ENCODE measurements at places on chromosomes 2 and 18.

- DNase-seq = no peak
These were observed 3.2 kb downstream of the MTHFD2 start for GRCh38 chr2:74201596-74201995.

DNA sequence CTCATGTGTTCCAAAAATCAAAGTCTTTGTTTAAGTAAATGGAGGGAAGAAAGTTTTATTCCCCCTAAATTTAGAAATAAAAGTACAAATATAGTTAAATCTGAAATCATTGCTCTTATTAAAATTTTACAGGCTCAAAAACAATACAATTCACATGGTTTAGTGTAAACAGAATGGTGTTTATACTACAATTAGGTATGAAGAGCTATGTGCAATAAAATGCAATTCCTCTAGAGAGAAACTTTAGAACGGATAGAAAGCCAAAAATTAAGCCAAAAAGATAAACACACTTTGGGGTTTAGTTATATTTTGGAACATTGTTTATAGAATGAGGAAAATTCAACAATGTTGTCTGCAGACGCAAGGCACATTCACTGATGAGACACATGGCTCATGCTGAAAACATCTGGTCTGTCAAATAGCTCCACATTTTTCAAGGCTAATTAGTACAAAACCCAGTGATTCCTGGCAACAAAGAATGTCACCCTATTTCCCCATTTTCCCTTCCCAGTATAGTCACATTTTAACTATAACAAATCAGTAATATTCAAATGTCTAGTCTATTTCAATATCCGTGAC, 103.3 kb downstream of the EXOC6B start:
- DNase-seq = no peak

GRCh38 chr18:62790871-62791772, 75.8 kb downstream of the PHLPP1 start:
- no peak for DNase-seq

GRCh38 chr2:64454386-64455332, 697 bp downstream of the LGALSL start:
- peak; percentile 68 for DNase-seq

DNA sequence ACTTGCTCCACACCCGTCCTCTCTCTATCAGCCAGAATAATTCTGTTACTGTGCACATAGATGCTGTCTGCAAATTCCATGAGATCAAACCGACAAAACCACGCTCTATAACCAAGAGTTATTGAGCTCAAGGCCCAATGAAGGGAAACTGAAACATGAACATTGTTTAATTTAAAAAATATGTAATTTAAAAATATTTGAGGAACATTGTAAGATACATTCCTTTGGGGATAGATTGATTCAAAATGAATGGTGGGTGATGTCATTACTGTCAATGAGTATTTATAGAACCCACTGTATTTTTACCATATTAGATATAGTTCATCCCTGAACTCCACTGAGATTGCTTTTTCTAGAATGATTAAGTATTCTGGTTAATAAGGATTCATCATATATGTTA, 50.4 kb downstream of the NCKAP5 start:
- no peak for DNase-seq

GRCh38 chr2:215930505-215931253, 82.7 kb downstream of the MREG start:
- DNase-seq = no peak

DNA sequence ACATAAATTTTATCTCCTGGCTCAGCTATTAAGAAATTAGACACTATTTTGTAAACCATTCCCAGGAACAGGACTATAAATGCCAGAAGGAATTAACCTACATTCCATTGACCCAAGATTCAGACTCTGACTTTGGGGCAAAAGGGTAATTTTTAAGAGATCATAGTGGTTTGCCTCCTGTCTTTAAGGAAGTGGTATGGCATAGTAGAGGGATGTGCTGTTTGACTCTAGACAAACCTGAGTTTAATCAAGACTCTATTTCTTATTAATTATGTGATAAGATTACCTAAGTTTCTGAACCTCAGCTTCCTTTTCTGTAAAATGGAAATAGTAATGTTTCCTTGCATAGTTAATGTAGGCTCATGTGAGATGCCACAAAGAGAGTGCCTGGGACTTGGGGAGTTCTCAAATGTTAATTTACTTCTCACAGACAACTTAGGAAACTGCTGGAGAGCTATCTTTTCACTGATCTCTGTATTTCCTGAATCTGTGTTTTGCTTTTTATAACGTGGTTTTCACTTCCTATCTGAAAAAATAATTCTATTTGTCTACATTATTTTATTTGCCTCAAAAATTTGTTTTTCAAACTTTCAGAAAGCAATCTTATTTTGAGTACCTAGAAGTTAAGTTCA, 11.9 kb upstream of the SLC40A1 start:
- DNase-seq = no peak

- DNase-seq = no peak
These were observed 74.9 kb upstream of the CELF4 start for GRCh38 chr18:37640504-37640903.

GRCh38 chr2:219728991-219729487, 101.6 kb downstream of the SLC4A3 start:
- no peak for DNase-seq

- DNase-seq = no peak
These were observed 258.9 kb downstream of the RDH14 start for GRCh38 chr2:18301421-18302139.

GRCh38 chr18:58156516-58156915, 112.5 kb downstream of the NEDD4L start:
- no peak for DNase-seq

GRCh38 chr2:228541789-228542188, 360.3 kb upstream of the SPHKAP start:
- DNase-seq = no peak

- no peak for DNase-seq
These were observed 96.6 kb downstream of the MBD2 start for GRCh38 chr18:54127759-54128378.

DNA sequence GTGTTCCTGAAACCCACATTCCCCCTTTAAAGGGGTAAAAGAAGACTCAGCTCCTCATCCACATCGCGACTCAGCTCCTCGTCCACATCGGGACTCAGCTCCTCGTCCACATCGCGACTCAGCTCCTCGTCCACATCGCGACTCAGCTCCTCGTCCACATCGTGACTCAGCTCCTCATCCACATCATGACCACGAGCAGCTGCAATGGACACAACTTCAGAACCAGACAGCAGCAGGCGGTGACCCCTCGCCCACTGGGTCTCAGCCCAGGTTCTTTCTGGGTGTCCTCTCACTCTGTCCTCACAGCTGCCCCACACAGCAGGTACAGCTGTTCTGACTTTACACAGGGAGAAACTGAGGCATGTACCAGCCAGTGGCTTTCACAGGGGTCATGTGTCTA, 163.5 kb upstream of the SALL3 start:
- no peak for DNase-seq

DNA sequence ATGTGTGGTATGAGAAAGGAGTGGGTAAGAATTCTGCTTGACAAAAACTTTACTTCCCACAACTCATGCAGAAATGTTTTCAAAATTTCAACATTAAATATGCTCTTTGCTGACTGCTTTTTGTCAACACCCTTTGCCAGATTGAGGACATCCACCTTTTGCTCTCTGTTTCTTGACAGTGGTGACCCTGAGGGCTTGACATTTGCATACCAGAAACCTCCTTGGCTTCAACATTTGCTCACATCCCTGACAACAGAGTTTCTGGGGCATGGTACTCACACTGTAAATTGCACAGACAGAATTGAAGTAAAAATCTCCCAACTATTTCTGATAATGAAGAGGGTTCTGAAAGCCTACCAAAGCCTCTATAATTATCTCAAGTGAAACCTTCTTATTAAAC, 95.7 kb downstream of the RND3 start:
- DNase-seq = no peak

DNA sequence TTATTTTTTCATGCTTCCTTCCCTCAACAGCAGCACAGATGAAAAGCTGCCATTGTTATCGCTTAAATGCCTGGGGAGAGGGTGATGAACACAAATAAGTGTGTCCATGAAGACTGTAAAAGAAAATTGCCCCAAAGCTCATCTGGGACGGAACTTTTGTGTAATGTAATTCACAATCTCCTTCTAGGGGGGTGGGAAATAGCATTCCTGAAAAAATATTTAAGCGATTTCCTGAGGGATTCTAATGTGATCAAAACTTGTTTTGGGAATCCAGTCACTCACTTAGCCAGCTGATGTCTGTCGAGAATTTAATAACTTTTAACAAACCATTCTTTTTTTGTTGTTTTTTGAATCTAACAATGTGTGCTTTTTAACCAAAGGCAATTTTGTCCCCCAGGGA, 427.9 kb downstream of the PLCL1 start:
- DNase-seq = no peak

DNA sequence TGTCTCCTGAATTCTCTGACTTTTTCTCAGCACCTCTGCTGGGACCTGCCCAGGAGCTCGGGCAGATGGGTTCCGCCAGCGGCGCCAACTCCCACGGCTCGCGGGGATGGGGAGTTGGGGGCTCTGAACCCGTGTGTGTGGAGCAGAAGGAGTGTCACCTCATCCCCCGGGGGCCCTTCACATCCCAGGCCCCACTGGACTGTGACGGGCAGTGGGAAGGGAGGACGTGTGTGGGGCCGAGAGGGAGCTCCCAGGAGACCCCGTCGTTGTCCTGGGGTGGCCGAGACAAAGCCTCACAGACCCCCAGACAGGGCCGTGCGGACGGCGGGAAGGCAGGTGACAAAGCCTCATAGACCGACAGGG, 130.0 kb upstream of the CTDP1 start:
- no peak for DNase-seq

GRCh38 chr2:8976442-8977259, 26.8 kb downstream of the MBOAT2 start:
- no peak for DNase-seq

- no peak for DNase-seq
These were observed 1024.1 kb upstream of the KLHL29 start for GRCh38 chr2:22360735-22361374.

GRCh38 chr2:202764991-202765390, 106.6 kb downstream of the ICA1L start:
- DNase-seq = no peak

DNA sequence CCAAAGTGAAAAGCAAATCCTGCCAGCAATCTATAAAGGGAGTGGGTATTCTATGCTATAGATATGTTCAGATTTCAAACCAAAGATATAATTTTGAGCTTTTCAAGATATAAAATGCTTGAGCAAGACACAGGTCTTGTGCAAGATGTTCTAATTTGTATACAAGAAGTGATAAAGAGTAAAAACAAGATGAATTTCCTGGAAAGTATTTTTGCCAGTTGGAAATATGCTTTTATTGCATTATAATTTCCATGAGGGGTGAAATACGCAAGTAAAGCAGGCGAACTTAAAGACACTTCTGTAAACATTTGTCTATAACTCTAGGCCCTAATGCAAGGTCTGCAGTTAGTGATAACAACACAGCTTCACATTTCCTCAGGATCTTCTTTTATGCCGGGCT, 640.5 kb downstream of the TMEM182 start:
- DNase-seq = no peak

DNA sequence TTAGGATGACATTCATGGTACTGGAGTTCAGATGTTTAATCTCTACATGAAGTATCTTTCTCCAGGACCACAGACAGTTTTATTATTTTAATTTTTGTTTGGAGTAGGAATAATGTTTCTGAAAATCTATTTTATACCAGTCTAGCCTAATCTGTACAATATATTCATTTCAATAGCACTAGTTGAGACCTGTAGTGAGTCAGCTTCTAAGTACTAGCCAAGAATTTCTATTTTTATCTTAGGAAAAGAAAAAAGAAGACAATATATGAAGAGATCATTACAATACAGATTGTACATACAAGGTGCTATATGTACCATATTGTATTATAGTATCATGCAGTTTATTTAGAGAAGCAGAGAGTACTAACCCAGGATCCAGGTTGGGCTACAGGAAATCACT, 826.9 kb upstream of the PIK3C3 start:
- DNase-seq = no peak

DNA sequence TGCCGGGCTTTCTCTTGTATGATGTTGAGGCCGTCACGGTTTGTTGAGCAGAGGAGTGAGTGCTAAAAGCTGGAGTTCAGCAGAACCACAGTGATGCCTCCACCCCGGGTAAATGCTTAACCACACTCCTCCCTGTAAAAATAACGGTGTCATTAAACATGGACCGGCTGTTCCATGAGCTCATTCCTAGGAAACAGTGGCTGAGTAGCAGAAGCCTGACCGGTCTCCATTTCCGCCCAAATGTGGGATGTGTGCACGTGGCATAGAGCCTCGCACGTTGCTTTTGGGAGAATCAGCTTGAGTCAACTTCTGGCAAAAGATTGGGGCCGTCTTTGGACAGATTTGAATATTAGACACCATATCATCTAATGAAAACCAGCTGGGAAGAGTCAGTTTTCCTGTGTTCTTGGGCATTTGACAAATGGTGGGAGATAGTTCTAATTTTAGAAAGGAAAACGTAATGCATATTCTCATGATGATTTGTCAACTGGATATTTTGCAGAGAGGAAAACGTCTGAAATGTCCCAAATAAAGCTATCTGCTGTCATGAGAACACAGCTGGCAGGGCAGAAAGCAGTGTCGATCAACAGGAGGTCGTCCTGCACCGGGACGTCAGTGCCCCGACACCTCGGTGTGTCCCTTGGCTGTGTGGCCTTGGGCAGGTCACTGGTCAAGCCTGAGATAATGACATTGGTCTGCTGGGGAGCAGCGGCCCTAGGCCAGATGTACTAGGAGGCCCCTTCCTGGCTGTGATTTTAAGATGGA, 42.4 kb downstream of the LRRFIP1 start:
- peak; percentile 86 for DNase-seq
